ENCODE measurements at places on chromosomes 1 and 21.
A peak's percentile ranks its signal among the peaks of the same experiment; 100 is the strongest.

- DNase-seq: no peak
Measured at GRCh38 chr1:231667896-231668506, 41.4 kb downstream of the DISC1 start.

GRCh38 chr1:225651376-225651871 lies 1.5 kb downstream of the ENAH start:
- DNase-seq: no peak

GRCh38 chr1:154575951-154576566 lies 8.5 kb downstream of the CHRNB2 start:
- no peak for DNase-seq

GRCh38 chr1:178932552-178932906 lies 61.7 kb upstream of the ANGPTL1 start:
- DNase-seq: no peak

GRCh38 chr1:211530102-211530501 lies 38.1 kb upstream of the RD3 start:
- no peak for DNase-seq

GRCh38 chr1:156664046-156664766 lies 13.0 kb downstream of the NES start:
- DNase-seq: no peak

DNA sequence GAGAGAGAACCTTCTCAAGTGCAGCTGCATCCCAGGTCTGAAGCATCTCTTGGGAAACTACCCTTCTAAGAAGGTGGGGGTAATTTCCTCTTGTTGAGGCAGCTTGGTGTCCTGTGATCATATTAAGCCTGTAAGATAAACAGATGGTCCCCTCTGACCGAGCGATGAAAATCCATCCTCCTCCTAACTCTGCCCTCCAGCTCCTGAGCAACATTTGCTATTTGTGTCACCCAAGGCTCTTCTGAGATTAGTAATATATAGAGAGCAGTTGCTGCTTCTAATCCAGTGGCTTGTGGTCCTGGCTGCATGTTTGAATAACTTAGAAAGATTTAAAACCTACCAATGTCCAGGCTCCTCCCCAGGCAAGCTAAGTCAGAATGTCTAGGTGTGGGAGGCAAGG lies 123.7 kb downstream of the DISC1 start:
- no peak for DNase-seq

GRCh38 chr21:42645211-42646075 lies 8.0 kb upstream of the PDE9A start:
- no peak for DNase-seq

- peak; percentile 73 for DNase-seq
Measured at GRCh38 chr1:232704694-232705680, 75.1 kb upstream of the SIPA1L2 start.

DNA sequence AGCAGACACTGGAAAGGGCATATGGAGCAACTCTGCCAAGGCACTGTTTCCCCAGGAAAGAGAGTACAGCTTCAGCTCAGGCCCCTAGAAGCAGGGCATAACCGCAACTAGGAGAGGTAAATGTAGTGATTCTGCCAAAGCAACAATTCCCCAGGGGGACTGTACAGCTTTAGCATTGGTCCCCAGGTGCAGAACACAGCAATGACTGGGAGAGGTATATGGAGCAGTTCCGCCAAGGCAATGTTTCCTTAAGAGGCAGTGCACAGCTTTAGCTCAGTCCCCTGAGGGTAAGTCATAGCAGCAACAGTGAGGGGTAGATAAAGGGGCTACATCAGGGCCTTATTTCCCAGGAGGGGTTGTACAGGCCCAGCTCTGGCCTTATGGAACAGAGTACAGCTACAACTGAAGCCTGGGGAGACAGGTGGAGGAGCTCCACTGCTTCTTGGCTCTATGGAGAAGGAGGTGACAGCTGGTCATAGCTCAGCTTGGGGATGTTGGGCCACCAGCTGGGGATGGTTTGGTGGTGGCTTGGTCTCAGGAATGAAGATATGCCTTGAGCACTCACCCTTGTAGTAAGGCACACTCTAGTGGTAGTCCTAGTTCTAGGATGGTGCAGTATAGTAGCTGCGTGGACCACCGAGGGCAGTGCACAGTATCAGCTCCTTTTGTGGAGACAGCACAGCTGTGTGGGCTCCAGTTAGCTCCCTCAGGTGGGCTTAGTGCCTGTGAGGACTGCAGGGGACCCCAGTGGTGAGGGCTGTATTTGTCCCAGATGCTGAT lies 582.7 kb downstream of the PTPRC start:
- no peak for DNase-seq

GRCh38 chr1:170192546-170192945 lies 46.8 kb downstream of the NTMT2 start:
- DNase-seq: no peak

- no peak for DNase-seq
Measured at GRCh38 chr1:202084791-202085681, 37.7 kb upstream of the GPR37L1 start.
